ENCODE measurements at places on chromosomes 5 and 9. TPM values are rescaled to one million over a fixed set of nuclear protein-coding genes. Genes with fewer than 3 reads are reported as not detected.

Gene FGF10
- not detected for total RNA-seq

Gene IL4
- total RNA-seq: not detected

Gene PKD2L2
- not detected for total RNA-seq

Gene PLCXD3
- total RNA-seq: not detected

Gene PDCD1LG2
- total RNA-seq: 1.1 TPM

Gene RAPGEF1
- 31.3 TPM for total RNA-seq

Gene WNT8A
- total RNA-seq: not detected

Gene ALDH7A1
- 107 TPM for total RNA-seq

Gene CDX1
- total RNA-seq: not detected

Gene TTC16
- total RNA-seq: not detected

Gene TSC1
- total RNA-seq: 6.5 TPM
